Suppressor macrophage (primary cell): ENCODE measurements at places on chromosomes 6 and 20.
A peak's percentile ranks its signal among the peaks of the same experiment; 100 is the strongest.

- DNase-seq, result no peak
These were observed 2.7 kb downstream of the BMP2 start for GRCh38 chr20:6769903-6770785.

DNA sequence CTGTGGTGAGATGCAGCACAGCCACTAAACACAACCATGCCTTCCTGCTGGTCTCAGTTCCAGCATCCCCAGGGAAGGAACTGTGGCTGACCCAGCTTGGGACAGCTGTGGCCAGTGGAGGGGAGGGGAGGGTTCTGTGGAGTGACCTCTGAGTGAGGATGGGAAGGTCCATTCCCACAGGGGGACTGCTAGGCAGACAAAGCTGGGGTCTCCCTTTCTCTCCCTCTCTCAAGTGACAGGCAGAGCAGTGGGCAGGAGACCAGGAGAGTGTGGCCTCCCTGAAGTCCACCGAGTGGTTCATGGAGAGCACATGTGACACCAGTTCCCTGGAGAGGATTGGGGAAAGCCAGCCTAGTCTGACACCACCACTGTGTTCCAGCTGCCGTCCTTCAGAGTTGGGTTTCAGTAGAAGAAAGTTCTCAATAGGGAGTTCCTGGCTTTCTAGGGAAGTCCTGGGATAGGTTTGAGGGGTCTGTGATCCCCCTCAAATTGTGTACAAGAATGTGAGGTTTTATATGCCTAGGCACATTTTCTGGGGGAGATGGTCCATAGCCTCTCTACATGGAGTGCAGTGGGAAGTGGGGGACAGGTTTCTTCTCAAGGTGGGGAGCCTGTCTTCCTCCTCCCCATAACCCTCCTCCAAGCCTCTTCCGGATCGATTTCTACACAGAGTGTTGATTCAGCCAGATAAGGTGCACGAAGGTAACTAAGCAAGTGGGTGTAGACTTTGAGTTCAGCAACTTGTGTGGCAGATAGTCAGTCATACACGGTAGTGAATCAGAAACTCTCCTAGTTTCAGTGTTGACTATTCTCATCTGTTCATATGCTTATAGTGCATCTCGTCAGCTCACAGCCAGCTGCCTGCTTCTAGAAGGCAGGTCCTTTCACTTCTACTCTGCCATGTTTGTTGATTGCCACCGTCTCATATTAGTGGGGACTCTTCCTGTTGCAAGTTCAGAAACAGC, 18.9 kb downstream of the MANBAL start:
- DNase-seq, result no peak

GRCh38 chr6:116102873-116103272, 2.2 kb downstream of the NT5DC1 start:
- DNase-seq, result peak; percentile 54

DNA sequence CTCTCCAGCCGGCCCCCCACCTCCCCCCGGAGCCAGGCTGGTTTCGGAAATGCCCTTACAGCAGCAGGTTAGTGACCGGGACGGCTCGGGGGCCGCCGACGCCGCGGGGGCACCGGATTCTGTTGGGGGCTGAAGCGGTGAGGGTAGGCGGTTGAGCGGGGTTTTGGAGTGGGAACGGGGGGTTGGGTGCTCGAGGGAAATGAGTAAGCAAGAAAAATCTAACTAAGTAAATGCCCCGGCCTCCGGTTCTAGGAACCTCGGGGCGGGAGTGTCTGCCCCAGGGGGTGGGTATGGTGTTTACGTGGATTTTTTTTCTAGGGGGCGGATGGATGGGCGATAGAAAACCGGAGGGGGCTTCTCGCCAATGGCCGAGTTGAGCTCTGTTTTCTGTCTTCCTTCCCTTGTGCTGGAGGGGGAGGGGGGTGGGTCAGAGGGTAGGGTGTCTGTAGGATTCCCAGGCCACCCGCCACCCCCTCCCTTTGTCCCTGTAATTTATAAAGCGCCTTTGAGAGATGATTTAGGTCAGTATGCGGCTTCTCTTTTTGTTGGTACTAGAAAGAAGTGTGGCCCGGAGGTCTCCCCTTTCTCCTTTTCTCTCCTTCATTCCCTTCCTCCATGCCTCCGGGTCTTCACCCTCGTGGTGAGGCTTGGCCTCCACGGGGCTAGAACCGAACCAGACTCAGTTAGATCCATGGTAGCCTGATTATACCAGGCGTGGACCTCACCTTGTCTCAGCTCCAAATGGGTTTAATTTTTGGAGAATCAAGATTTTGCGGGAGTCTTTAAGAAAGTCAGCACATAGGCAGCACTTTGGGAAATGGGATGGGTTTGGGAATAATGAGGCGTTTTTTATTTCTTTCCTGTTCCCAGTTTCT, 2.3 kb downstream of the E2F3 start:
- DNase-seq, result peak; percentile 69

- no peak for DNase-seq
These were observed 6.7 kb downstream of the HLA-E start for GRCh38 chr6:30495993-30496392.

GRCh38 chr6:57024775-57025174, 21.7 kb upstream of the KIAA1586 start:
- DNase-seq, result no peak

- no peak for DNase-seq
These were observed 104.6 kb upstream of the AKIRIN2 start for GRCh38 chr6:87806635-87807034.

- DNase-seq, result peak; percentile 72
These were observed 305.3 kb downstream of the CLIC5 start for GRCh38 chr6:45710304-45710821.

DNA sequence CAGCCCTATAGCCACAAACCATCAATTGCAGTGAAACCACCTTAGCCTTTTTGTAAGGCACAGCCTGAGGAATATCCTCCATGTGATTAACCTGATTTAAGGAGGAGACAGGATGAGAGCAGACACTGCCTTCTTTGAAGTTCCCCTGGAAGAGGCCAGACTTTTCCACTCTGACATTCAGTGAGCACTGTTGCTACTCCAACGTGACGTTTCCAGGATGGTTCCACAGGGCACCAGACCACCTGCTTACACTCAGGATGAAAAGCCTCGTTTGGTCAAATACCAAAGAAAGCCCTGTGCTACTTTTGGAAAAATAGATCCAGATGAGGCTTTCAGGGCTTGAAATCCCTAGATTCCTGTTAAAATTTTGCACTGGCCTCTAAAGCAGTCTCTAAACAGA, 1102.1 kb upstream of the FLRT3 start:
- no peak for DNase-seq

GRCh38 chr6:148074291-148074690, 268.3 kb upstream of the SASH1 start:
- no peak for DNase-seq

GRCh38 chr20:18314786-18315406, 26.6 kb downstream of the ZNF133 start:
- DNase-seq, result no peak

DNA sequence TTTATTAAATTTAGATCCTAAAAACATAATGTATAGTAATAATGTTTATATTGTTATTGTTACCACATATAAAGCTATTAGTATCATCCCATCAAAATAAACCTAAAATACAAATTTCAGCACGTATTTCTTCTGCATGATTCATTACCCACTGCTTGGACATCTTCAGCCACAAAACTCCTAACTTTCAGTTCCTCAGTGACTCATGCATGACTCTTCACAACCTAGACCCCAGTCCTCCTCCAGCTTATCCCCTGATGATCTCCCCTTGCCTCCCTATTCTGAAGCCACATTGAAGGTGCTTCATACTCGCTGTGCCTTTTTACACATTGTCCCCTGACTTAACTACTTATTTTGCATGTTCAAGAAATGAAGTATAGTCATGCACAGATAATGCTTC, 11.2 kb upstream of the GPRC6A start:
- no peak for DNase-seq

- DNase-seq, result peak; percentile 81
These were observed 294.4 kb upstream of the PRDM1 start for GRCh38 chr6:105791583-105792318.

DNA sequence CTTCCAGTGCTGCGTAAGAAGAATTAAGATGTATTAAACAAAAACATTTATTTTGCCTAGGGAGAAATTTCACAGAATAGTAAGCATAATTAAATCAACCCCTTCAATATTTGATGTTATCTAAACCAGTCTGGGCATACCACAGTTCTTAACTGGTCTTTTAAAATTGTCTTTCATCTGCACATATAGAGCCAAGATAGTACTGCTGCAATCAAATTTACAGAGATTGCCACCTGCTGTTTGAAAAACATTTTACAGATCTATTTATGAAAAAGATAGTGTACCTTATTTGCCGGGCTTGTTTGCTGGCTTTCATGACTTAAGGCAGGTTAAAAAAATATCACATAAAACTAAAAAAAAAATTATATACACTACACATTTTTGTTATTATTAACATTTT, 323.2 kb downstream of the ADGRB3 start:
- DNase-seq, result no peak

- no peak for DNase-seq
These were observed 4.4 kb upstream of the ABHD12 start for GRCh38 chr20:25394996-25395395.

DNA sequence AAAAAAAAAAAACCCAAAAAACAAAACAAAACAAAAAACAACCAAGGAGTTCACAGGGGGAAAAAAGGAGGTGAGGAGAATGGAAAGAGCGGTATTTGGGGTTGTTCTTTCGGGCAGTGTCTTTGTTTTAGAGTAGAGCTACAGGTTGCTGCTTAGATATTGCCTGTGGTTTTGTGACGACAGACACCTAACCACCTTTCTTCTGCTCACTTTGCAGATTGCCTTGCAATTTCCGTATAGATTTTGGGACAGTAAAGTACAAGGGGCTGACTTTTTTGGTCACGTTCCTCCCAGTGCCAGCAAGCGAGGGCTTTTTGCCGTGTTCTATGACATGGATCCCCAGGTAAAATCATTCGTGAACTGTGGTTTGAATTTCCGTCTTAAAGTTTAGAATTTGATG, 50.9 kb downstream of the DEK start:
- no peak for DNase-seq

GRCh38 chr6:167738386-167738785, 88.3 kb upstream of the AFDN start:
- DNase-seq, result no peak

DNA sequence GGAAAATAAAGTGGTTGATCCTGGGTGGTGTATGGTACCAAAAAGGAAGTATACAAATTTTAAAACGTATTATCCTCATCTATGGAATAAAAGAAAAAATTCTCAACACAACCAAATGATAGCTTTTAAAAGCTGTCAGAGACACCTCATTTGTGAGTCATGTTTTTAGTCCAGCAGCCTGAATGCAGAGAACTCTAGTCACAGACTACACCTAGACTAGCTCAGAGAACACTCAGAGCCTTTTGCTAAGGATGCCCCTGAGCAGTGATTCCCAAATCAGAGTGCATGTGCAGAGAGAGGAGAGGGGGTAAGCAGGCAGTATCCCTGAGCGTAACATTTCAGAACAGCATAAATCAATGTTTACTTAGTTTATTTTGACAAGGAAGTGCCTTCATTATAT, 809.3 kb downstream of the HACE1 start:
- no peak for DNase-seq

- no peak for DNase-seq
These were observed 29.3 kb upstream of the TXNDC5 start for GRCh38 chr6:7939864-7940228.

GRCh38 chr6:45815466-45816125, 200.1 kb downstream of the CLIC5 start:
- no peak for DNase-seq

GRCh38 chr6:112193535-112194051, 60.8 kb downstream of the LAMA4 start:
- no peak for DNase-seq

- DNase-seq, result no peak
These were observed 41.3 kb upstream of the HFE start for GRCh38 chr6:26045928-26046368.

DNA sequence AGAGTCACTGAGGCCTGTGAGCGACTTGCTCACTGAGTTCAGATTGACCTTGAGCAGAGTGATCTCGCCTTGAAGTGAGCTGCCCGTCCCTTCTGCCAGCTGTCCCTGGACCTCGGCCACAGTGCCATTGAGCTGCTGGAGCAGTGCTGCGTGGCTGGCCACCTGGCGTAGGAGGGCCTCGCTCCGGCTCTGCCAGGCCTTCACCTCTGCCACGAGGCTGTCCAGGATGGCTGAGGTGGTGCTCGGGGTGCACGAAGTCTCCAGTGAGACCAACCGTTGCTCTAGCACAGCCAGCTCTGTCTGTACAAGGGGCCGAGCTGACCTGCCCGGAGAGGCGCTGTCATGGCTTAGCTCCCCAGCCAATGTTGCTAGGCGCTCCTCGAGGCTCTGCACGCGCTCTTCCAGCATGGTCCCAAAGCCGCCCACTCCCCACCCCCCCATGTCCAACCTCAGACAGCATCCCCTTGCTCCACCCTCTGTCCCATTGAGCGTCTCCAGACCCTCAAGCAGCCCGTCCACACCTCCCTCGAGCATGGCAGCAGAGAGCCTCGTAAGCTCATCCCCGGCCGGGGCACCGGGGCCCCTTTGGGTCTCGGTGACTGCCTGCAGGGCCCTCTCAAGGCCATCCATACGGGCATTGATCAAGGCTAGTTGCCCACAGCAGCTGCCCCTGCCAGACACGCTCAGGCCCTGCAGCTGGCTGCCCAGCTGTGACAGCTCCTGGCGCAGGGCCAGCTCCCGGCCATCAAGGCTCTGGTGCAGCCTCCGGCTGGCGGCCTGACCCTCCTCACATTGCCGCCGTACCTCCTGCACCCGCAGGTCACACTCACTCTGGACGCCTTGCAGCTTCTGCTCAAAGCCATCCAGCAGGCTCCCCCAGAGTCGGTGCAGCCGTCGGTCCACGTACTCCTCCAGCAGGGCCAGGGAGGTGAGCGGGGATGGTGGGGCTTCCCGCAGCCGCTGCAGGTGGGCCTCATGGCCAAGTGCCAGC, 4.6 kb downstream of the EMILIN3 start:
- no peak for DNase-seq

GRCh38 chr6:118187568-118188164, 280.6 kb downstream of the SLC35F1 start:
- DNase-seq, result peak; percentile 36

DNA sequence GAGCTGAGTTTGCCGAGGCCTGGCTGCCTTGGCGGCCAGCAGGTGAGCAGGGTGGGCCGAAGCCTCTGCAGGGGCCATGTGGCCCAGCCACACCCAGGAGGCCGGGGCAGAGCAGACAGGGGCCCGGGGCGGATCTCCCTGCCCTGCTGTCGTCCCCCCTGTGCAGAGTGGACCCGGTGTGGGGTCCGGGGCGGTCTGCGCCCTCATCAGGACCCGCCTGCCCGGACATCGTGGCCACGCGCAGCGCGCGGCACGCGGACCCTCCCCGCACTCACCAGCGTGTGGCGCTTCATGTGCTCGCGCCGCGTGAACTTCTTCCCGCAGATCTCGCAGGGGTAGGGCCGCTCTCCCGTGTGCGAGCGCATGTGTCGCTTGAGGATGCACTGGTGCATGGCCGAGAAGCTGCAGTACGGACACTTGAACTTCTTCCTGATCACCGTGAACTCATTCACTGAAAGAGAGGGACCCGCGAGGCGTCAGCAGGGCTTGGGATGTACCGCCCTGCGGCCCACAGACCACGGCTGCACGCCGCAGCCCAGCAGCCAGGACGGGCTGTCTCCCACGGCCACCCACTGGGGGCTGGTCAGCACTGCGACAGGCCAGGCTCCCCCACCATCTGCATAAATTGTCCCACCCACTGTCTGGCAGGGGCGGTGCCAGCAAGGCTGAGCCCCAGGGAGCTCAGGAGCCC, 13.0 kb downstream of the SLC2A4RG start:
- no peak for DNase-seq

GRCh38 chr6:140538926-140539325, 1164.5 kb upstream of the CITED2 start:
- DNase-seq, result no peak
